ENCODE measurements at places on chromosomes 2 and 18.

GRCh38 chr2:119702918-119703401, 24.0 kb downstream of the TMEM177 start:
- DNase-seq: peak; percentile 44

DNA sequence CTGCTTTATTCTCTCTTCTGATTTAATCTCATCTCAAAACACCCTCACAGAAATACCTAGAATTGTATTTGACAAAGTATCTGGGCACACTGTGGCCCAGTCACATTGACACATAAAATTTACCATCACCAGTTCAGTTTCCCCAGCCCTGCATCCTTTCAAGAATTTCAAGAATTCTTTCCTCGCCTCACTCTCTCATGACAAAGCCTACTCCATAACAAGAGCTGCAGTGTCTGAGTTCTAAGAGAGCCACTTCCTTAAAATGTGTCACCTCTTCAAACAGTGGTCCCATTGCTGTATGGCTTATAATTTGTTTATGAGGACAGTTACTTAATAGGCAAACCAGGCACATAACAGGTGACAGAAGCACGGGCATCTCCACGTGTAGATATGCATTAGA, 90.9 kb upstream of the STK39 start:
- DNase-seq: no peak

DNA sequence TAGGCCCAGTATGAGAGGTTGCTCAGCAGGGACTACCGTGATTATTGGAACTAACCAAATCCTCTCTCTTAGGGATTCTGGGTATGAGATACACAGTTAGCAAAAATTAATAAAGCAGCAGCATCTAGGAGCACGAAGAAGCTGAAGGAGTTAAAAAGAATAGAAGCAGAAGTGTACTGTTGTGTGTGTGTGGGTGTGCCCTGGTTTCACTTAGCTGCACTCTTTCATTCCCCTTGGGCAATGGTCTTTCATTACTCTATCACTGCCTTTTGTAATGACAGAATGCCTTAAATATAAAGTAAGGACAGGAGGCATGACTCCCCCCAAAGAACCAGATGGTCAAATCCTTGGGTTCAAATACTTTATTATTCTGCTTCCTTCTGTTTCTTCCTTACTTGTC, 115.9 kb upstream of the CD302 start:
- DNase-seq: no peak

- no peak for DNase-seq
These were observed 208.1 kb downstream of the ASB1 start for GRCh38 chr2:238634701-238635357.

DNA sequence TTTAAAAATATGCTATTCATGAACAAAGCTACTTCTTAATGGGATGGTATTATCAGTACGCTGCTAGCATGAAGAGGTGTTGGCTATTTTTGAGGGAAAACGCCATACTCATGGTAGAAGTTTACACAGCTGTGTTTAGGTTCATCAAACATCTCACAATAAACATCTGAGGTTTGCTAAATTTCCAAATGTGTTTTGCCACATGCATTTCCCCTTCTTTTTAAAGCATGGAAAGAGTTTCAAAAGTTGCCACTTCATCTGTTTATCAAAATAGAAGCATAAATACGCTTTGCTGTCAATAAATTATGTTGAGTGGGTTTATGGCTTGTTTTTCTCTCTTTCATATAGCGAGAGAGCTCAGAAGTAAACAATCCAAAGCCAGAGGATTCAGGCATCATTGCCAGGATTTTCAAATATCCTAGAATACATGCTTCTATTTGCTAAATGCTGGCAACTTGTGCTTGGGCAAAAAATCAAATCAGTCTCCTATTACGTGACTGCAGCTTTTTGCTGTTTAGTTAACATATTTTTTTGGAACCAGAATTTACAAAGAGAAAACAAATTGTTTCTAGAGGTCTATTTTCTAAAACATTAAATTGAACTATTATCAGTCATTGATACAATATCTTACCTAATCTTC, 1919.9 kb upstream of the LRRTM1 start:
- no peak for DNase-seq

GRCh38 chr2:223051693-223052289, at the start of gene KCNE4:
Gene KCNE4 (plus strand): TSS chr2:223052190. CDS start chr2:223052831, 641 bp downstream.
- no peak for DNase-seq

Data from CD4-positive, alpha-beta T cell (primary cell).